ENCODE measurements at places on chromosomes 5 and 9. TPM values are rescaled to one million over a fixed set of nuclear protein-coding genes. Genes with fewer than 3 reads are reported as not detected.

GRCh38 chr9:117783828-117784227 lies 79.6 kb downstream of the TLR4 start:
- peak overlapping the region; percentile 62 for H3K27ac ChIP-seq
- no peaks in the 10 kb centered on the region for H3K36me3 ChIP-seq
- no peak overlapping the region for H3K4me3 ChIP-seq
- H3K4me1 ChIP-seq: no peaks in the 10 kb centered on the region

DNA sequence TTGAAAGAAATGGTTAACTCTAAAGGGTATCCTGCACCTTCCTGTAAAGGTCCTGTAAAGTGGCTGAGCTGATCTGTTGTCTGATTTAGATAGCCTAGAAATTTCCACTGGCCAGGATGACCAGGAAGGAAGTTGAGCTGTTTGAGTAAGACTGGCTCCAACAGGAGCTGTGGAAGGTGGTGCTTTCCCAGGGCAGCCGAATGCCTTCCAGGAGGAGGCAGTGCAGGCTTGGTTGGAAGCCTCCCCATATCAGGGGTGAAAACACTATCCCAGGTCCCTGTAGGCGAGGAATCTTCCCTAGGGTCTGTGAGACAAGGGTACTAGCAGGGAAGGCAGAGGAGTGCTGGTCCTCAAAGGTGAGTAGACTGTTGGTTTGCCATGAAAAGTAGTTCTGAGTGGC lies 98.4 kb downstream of the LIX1 start:
- no peak overlapping the region for H3K27ac ChIP-seq
- H3K4me1 ChIP-seq: no peaks in the 10 kb centered on the region
- H3K36me3 ChIP-seq: no peaks in the 10 kb centered on the region
- H3K4me3 ChIP-seq: no peak overlapping the region

DNA sequence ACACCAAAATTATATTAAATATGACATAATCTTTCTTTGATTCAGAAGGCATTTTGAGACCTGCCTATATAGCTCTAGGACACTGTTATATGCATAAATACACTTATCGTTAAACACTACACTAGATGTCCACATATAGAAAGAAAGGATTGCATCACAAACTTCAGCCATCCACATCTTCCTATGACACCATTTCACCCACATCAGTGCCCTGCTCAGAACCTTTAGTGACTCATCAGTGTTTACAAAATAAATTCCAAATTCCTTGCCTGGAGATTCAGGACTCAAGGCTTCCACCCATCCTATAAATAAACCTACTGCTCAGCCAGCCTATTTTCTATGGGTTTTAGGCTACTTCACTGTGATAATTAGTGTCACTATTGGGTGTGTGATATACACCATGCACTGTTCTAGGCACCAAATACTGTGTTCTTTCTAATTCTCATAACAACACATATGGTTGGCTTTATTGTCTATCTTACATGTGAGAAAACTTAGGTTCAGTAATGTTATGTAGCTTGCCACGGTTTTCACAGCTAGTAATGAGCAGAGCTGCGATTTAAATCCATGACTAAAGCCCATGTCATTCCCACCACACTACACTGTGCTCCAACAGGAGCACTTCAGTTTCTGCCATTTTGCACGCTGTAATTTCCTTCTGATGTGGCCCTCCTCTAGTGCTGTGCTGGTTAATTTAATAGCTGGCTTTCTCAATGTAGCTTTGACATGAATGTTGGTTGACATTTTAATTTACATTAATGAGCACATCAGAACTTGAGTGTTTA lies 103.3 kb downstream of the SREK1 start:
- H3K4me3 ChIP-seq: no peak overlapping the region
- H3K27me3 ChIP-seq: no peaks in the 10 kb centered on the region
- H3K27ac ChIP-seq: no peak overlapping the region
- no peak for DNase-seq
- H3K36me3 ChIP-seq: no peaks in the 10 kb centered on the region

DNA sequence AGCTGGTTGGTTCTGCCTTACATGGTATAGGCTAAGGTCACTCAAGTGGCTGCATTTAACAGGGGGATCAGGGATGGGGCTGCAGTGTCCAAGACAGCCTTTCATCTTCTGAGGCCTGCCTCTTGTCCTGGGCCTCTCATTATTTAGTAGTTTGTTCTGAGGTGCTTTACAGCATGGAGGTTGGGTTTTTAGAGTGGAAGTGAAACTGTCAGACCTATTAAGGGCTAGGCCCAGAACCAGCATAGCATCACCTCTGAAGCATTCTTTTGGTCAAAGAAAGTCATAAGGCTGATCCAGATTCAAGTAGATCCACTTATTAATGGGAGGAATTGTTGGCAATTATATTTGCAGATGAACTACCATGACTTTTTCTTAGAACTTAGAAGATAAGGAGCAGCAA lies 146.0 kb upstream of the NMUR2 start:
- H3K27ac ChIP-seq: no peak overlapping the region
- H3K36me3 ChIP-seq: no peaks in the 10 kb centered on the region
- DNase-seq: no peak

- H3K27me3 ChIP-seq: no peaks in the 10 kb centered on the region
- DNase-seq: no peak
- H3K4me3 ChIP-seq: no peak overlapping the region
- no peaks in the 10 kb centered on the region for H3K4me1 ChIP-seq
Observed at GRCh38 chr5:113226116-113226736, 208.6 kb downstream of the TSSK1B start.

DNA sequence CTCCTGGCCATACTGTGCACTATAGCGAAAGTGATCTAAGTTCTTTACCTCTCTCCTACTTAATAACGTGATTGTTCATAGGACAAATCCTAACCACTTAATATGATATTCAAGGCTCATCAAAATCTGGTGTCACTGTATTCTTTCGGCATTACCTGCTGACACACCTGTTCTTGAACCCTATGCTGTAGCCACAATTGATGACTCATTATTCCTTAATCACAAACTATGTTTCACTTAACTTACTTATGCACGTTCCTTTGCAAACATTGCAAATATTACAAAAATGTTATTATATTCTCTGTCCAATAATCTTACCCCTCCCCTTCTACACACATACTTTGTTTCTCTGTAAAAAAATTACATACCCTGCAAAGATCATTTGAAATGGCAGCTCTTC lies 158.1 kb upstream of the ADRA1B start:
- DNase-seq: no peak
- no peak overlapping the region for H3K4me3 ChIP-seq
- H3K4me1 ChIP-seq: no peaks in the 10 kb centered on the region
- no peaks in the 10 kb centered on the region for H3K27me3 ChIP-seq
- H3K36me3 ChIP-seq: no peaks in the 10 kb centered on the region
- H3K27ac ChIP-seq: no peak overlapping the region

The NKD2 gene
- total RNA-seq: 0.94 TPM

- H3K27me3 ChIP-seq: no peaks in the 10 kb centered on the region
- no peaks in the 10 kb centered on the region for H3K36me3 ChIP-seq
- peak overlapping the region; percentile 71 for H3K27ac ChIP-seq
- DNase-seq: no peak
- peak overlapping the region; percentile 93 for H3K4me3 ChIP-seq
Observed at GRCh38 chr5:8456846-8457186, 587.9 kb downstream of the MTRR start.

The CAVIN4 gene
- total RNA-seq: not detected

The UNC13B gene
- total RNA-seq: 56.1 TPM

GRCh38 chr5:89946916-89947315 lies 462.6 kb downstream of the CETN3 start:
- H3K36me3 ChIP-seq: no peaks in the 10 kb centered on the region
- H3K4me1 ChIP-seq: no peaks in the 10 kb centered on the region
- no peak overlapping the region for H3K27ac ChIP-seq
- DNase-seq: no peak
- H3K27me3 ChIP-seq: no peaks in the 10 kb centered on the region
- no peak overlapping the region for H3K4me3 ChIP-seq

The GPX3 gene
- 60.5 TPM for total RNA-seq

The CFAP90 gene
- total RNA-seq: not detected

The PDCD1LG2 gene
- total RNA-seq: 1.0 TPM

The PCDH12 gene
- total RNA-seq: 1.1 TPM

DNA sequence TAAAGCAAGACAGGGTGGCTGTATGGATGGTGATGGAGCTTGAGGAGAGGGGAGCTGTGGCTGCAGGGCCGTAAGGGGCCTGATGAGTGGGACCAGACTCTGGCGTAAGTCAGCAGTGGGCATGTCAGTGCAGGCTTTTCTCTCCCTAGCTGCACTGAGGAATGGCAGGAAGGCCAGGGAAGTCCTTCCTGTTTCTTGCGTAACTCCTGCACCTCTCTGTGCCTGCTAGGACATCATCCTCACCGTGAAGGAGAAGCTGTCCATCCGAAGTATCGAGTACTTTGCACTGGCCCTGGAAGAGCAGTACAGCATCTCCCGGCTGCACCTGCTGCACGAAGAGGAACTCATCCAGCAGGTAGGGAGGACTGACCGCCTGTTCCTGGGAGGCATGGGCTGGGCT lies 24.1 kb upstream of the TRMT10B start:
- H3K27ac ChIP-seq: no peak overlapping the region
- H3K36me3 ChIP-seq: no peaks in the 10 kb centered on the region
- H3K4me1 ChIP-seq: no peaks in the 10 kb centered on the region
- no peak for DNase-seq
- H3K4me3 ChIP-seq: no peak overlapping the region
- no peaks in the 10 kb centered on the region for H3K27me3 ChIP-seq

DNA sequence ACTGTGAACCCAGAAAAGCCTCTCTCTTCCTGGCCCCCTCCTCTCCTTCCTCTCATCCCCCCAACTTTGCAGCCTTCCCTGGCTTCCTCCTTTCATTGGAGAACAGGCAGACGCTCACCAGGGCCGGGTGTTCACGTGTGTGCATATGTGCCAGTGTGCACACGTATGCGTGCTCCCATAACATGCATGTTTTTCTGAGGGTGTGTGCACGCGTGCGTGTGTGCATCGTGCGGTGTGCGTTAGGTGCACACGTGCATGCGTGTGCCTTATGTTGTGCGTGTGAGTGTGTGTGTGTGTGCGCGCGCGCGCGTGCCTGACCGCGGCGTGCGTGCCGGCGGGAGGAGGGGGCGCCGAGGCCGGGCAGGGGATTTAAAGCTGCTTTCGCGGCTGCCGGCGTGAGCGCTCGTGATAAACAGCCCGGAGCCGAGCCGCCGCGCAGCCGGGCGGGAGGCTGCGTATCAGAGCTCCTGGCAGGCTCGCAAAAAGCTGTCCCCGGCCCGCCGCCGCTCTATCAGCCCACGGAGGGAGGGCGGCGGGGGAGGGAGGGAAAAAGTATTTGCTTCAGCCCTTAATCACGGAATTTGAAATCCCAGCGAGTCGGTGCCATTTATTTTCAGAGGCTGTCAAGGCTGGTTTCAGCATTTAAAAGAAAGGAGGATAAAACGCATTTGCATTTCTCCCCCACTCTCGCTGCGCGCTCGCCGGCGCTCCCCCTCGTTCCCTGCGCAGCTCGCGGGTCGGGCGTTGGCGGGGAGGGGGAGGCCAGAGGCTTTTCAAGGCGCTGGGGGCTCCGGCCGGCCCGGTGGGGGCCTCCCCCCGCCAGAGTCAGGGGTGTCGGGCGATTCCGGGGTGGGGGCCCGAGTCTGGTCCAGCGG lies 183.9 kb downstream of the C9orf50 start:
- no peaks in the 10 kb centered on the region for H3K36me3 ChIP-seq
- peak overlapping the region; percentile 29 for H3K4me3 ChIP-seq
- H3K4me1 ChIP-seq: peaks cover 7% of the 10 kb centered on the region
- peak; percentile 45 for DNase-seq
- no peak overlapping the region for H3K27ac ChIP-seq

The SLC6A7 gene
- total RNA-seq: 5.0 TPM

DNA sequence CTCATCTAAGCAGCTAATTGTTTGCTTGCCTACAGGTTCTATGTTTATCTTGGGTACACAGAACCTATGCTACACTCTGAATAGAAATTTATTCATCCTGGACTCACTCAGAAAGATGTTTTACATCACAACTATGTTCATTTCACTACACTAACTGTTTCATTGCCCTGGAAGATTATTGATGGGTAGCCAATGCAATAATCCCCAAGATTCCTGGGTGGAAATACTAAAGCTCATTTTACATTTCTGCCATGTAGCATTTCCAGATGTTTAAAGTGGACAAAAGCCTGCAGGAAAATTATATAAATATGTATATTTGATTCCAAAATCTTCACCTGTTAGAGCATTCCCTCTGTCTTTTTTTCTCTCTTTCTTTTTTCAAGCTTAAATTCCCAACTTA lies 51.9 kb upstream of the IL7R start:
- H3K36me3 ChIP-seq: no peaks in the 10 kb centered on the region
- no peaks in the 10 kb centered on the region for H3K4me1 ChIP-seq
- no peak overlapping the region for H3K27ac ChIP-seq
- DNase-seq: no peak
- H3K27me3 ChIP-seq: no peaks in the 10 kb centered on the region

The TMEM171 gene
- total RNA-seq: 69.3 TPM

GRCh38 chr5:119340597-119341218 lies 15.1 kb upstream of the TNFAIP8 start:
- H3K4me3 ChIP-seq: no peak overlapping the region
- H3K27me3 ChIP-seq: no peaks in the 10 kb centered on the region
- H3K27ac ChIP-seq: peak overlapping the region; percentile 57
- H3K36me3 ChIP-seq: no peaks in the 10 kb centered on the region
- H3K4me1 ChIP-seq: no peaks in the 10 kb centered on the region

- H3K27ac ChIP-seq: no peak overlapping the region
- DNase-seq: no peak
- H3K4me3 ChIP-seq: no peak overlapping the region
- no peaks in the 10 kb centered on the region for H3K27me3 ChIP-seq
- no peaks in the 10 kb centered on the region for H3K4me1 ChIP-seq
- no peaks in the 10 kb centered on the region for H3K36me3 ChIP-seq
Observed at GRCh38 chr9:85530721-85531120, 211.0 kb downstream of the AGTPBP1 start.

GRCh38 chr5:174947548-174947947 lies 223.2 kb downstream of the MSX2 start:
- H3K36me3 ChIP-seq: no peaks in the 10 kb centered on the region
- H3K4me1 ChIP-seq: no peaks in the 10 kb centered on the region
- no peak overlapping the region for H3K27ac ChIP-seq
- DNase-seq: no peak
- no peaks in the 10 kb centered on the region for H3K27me3 ChIP-seq
- no peak overlapping the region for H3K4me3 ChIP-seq

- no peaks in the 10 kb centered on the region for H3K36me3 ChIP-seq
- no peak overlapping the region for H3K4me3 ChIP-seq
- H3K27me3 ChIP-seq: no peaks in the 10 kb centered on the region
- no peak overlapping the region for H3K27ac ChIP-seq
- H3K4me1 ChIP-seq: no peaks in the 10 kb centered on the region
Observed at GRCh38 chr5:145244788-145245187, 590.4 kb downstream of the PRELID2 start.

- no peak overlapping the region for H3K4me3 ChIP-seq
- H3K36me3 ChIP-seq: no peaks in the 10 kb centered on the region
- H3K4me1 ChIP-seq: no peaks in the 10 kb centered on the region
- DNase-seq: no peak
- H3K27ac ChIP-seq: no peak overlapping the region
Observed at GRCh38 chr5:170758481-170758880, 25.0 kb upstream of the GABRP start.

GRCh38 chr5:156920042-156920860 lies 42.8 kb downstream of the TIMD4 start:
- H3K27ac ChIP-seq: no peak overlapping the region
- H3K4me3 ChIP-seq: no peak overlapping the region
- H3K36me3 ChIP-seq: no peaks in the 10 kb centered on the region
- no peaks in the 10 kb centered on the region for H3K4me1 ChIP-seq

The SH3RF2 gene
- total RNA-seq: 58.2 TPM

The LOX gene
- 2.0 TPM for total RNA-seq

GRCh38 chr9:127347831-127348776 lies 48.9 kb upstream of the SLC2A8 start:
- H3K27me3 ChIP-seq: no peaks in the 10 kb centered on the region
- DNase-seq: no peak
- no peak overlapping the region for H3K27ac ChIP-seq
- no peak overlapping the region for H3K4me3 ChIP-seq

Data from colonic mucosa (tissue), 4 donors.